ENCODE measurements at places on chromosomes 6 and 20.

- no peak for DNase-seq
These were observed 20.4 kb downstream of the RAB44 start for GRCh38 chr6:36717871-36718540.

GRCh38 chr20:50271176-50271575, 80.5 kb downstream of the CEBPB start:
- DNase-seq, result no peak

GRCh38 chr6:29631860-29632731, 887 bp downstream of the GABBR1 start:
- peak; percentile 47 for DNase-seq

- DNase-seq, result no peak
These were observed 49.9 kb downstream of the PIGU start for GRCh38 chr20:34626992-34627391.

DNA sequence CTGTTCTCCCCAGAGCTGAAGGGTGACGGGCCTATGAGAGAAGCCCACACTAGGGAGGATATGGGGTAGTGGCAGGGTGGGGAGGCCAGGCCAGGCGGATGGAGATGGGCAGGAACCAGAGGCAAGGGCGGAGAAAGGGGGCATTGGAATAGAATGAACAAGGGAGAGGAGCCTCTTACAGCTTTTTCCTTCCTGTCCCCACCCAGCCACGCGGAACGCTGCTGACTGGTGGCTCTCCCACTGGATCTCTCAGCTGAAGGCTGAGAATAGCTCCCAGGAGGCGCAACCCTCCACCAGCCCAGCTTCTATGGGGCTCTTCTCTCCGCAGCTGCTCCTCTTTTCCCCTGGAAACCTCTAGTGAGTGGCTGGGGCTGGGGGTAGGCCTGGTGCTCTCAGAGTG, 10.8 kb downstream of the DLK2 start:
- DNase-seq, result no peak

GRCh38 chr20:16437387-16437996, 135.8 kb downstream of the KIF16B start:
- no peak for DNase-seq

DNA sequence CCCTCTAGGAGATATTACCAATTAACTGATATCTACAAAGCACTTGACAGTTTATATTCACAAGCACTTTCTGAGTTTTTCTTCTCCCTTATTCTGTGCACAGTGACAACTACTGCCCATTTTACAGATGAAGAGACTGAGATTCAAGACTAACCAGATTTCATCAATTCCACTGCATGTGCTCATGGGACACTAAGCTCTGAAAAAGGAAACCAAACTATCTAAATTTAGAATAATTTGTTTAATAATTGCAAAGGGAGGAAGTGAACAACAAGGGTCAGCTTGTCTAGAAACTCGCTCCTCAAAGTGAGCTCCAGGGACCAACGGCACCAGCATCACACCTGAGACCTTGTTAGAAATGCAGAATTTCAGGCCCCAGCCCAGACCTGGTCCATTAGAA, 50.8 kb upstream of the MYLIP start:
- no peak for DNase-seq

- no peak for DNase-seq
These were observed 117.1 kb upstream of the NRN1 start for GRCh38 chr6:6123803-6124202.

GRCh38 chr6:69116658-69117057, 481.6 kb downstream of the ADGRB3 start:
- DNase-seq, result no peak

DNA sequence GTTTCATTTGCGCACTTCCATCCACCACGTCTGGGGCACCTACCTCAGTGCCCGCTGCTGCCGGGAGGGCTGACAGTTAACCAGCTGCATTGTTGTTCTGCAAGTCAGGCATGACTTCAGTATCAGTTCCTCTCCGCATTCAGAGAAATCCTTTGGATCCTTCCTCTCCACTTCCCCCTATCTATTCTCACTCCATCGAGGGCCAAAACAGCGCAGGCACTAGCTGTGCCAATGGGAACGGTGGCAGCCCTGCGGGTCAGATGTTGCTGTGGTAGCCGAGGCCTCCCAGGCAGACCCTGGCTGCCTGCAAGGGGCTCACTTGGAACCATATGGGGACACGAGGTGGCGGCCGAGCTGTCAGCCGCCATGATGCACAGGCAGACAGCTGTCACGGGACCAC, 64.2 kb upstream of the INSM1 start:
- no peak for DNase-seq

GRCh38 chr6:88919032-88919431, 44.4 kb downstream of the RNGTT start:
- DNase-seq, result no peak

Measured in activated gamma-delta T cell (primary cell).